ENCODE measurements at places on chromosomes 5 and 9.

DNA sequence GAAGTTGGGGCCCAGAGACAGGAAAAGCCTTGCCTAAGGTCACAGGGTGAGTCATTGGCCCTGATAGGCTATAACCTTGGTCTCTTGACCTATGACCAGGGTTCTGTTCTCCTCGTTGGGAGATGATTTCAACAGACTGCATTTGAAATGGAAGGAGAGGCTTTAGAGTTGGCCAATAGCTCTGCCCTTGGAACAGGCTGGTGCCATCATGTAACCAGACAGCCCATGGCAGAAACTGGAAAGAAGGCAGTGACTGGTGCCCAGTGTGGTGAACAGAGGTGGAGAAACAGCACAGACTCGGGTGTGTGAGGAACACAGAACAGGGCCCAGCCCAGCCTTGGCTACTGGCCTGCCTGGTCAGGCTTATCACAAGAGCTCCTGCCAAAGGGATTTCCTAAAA is 109.8 kb upstream of the SLC25A48 start:
- DNase-seq: no peak

- no peak for DNase-seq
Measured at GRCh38 chr9:136773386-136774044, 9.2 kb upstream of the LCN15 start.

DNA sequence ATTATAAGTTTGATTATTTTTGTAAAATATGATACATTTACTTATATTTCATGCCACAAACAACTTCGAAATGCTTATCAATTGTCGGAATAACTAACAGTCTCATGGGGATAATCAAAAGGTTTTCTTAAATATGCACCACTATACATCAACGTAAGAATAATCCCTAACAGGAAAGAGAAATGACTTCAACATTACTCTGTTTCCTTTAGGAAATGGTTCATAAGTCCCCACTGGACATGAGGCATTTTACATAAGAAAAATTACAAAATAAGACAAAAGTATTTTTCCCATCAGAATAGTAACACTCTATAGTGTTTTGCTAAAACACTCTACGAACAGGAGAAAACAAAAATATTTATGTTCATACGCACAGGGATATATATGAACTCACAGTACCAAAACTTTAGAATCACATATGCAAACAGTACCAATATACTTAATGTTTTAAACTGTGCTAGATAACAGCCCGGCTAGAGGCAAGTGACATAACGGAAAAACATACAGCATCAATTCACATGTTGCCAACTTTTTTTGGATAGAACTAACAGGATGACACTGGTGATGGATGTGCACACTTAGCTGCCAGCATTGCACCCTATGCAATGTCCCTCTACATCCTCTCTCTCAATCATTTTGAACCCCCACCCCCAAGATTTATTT is 120.5 kb downstream of the NFIB start:
- no peak for DNase-seq

GRCh38 chr5:16913187-16914107 is 22.6 kb downstream of the MYO10 start:
- DNase-seq: no peak

DNA sequence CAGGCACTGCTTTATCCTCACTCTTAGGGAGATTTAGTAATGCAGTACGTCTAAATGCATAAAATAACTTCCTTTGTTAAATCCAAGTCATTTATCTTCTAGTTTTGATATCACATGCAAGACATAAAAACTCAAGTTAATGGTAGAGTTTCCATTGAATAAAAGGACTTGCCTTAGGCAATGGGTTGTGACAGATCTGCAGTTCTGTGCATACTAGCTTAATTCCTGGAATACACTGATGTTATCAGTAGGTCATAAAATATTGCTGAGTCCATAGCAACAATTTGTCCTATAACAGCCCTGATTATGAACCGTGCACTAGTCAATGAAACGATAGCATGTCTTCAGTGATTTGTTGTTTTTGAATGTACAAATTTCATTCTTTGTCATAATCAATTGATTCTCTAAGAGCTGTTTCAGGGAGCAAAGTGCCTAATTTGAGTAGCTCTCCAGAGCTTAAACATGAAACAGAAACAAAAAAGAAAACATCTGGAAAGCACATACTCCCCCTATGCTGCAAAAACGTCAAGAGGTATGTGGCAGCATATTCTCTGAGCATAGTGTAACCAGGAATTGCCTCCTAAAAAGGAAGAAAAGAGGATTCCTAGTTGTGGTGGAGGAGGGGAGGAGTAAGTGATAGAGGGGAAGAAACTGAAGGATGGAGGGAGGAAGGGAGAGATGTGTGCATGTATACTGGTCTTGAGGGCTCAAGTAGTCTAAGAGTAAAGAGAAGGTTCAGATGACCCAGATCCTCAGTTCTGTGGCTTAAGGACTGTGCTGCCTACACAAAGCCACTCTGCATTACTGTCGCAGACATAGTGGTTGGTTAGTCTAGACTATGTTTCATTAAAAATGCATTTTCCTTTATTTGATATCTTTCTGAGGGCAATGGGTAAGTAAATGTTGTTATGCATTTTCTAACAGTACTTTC is 589.2 kb downstream of the PRR16 start:
- no peak for DNase-seq

- no peak for DNase-seq
Measured at GRCh38 chr5:139692679-139693308, 44.6 kb downstream of the CXXC5 start.

DNA sequence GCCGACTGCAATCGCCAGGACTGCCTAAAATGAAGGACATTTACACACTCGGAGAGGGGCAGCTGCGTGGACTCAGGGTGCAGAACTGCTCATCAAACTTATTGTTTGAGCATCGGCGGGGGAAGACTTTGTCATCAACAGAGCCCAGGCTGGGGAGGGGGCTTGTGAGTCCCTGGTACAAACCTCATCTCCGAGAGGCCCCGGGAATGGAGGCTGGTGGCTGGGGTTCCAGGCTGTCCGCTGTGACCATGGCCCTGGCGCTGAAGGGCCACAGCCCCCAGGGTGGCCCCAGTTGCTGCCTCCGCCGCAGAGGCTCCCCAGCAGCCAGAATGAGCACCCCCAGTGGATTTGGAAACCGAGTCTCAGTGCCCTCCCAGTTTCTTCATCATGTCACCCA is 46.1 kb upstream of the RNU6ATAC start:
- no peak for DNase-seq

GRCh38 chr5:8234179-8234770 is 365.3 kb downstream of the MTRR start:
- DNase-seq: no peak

- DNase-seq: no peak
Measured at GRCh38 chr9:126430124-126430523, 103.5 kb downstream of the MVB12B start.

DNA sequence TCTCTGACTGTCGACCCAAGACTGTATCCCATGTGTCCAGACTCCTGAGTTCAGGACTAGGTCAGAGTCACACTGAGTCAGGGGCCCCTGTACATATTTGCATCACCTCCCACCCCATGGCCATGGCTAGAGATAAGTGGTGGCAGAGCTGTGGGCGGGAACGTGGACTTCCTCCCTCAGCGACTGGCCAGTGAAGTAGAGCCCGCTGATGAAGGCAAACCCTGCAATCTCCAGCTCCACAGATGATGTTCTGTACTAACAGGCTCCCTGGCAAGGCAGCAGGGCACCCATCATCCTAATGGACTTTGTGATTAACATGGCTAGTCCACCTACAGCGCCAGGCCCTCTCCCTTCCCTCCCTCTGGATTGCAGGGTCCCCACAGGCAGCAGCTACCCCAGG is 110.5 kb upstream of the LRRTM2 start:
- DNase-seq: no peak

- no peak for DNase-seq
Measured at GRCh38 chr9:117992006-117992405, 287.8 kb downstream of the TLR4 start.

DNA sequence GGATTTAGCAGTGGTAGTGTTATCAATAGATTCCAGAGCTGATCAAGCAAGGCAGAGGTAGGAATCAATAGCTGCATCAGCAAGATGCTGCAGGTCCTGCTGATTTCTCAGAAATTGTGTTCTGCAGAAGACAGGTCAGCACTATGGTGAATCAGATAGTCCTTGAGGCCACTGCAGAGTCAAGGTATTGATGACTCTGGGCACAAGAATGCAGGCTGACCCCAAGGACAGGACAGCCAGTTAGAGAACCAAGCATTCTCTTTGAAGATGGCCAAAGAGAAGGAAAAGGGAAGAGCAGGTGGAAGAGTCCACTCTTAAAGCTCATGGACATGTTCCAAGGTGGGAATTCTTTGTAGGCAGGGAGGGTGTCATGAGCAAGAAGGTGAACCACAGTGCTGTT is 28.0 kb downstream of the PRUNE2 start:
- DNase-seq: no peak

DNA sequence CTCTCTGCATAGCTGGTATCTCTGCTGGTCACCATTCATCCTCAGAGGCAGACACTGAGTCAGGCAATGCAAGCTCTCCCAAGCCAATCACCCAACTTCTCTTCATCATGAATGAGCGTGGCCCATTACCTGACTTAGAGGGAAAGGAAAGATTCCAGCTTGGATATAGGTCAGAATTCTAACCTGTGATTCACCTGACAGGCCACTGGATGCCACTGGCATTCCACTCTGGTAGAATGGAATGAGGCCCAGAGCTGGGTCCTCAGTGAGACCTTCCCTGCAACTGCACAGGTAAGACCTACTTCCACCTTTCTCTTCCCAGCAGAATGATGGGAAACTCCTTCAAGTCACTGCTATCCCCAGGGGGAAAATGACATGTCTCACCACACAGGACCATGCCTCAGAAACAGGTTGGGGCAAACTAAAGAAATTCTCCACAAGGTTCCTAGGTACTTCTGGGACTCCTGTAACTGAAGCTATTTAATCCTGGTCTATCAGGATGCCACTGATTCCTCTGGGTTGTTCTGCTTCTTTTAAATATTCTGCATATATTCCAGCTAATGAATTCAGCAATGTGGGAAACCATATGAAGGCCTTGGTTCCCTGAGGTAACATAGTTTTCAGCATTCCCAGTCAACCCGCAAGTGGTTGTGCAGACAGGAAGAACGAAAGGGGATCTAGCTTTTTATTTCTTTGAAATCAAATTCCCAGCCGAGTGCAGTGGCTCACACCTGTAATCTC is 62.0 kb downstream of the SUSD1 start:
- DNase-seq: no peak

DNA sequence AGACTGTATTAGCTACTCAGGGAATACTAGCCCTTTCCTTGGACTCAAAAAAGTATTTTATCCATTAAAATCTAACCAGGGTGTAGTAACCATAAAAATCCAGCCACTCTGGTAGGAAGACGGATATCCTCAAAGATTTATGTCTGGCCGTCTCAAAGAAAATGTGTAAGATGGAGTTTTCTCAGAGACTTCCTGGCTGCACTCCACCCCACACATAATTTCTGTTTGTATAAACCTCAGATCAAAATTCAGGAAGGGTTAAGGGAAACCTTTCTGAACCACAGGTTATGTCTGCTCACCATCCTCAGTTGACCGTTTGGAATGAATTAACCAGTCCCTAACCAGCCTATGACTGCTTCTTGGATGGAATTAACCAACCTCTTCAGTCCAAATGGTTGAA is 13.8 kb upstream of the SMIM23 start:
- DNase-seq: no peak

DNA sequence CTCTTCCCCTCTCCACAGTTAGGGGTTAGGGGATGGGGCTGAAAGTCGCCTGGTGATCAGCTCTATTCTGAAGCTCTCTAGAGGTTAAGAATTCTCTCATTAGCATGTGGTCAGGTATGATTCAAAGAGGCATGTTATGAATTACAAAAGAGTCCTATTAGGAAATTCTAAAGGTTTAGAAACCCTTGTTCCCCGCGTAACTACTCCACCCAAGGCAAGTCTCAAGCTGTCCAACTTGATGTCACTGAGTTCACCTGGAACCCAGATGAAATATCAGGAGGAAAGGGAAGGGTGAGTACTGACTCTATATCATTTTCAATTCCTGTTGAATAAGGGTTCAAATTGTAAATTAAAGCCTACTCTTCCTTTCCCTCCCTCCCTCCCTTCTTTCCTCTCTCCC is 18.1 kb upstream of the RNF145 start:
- DNase-seq: no peak

- no peak for DNase-seq
Measured at GRCh38 chr5:122421374-122422079, 109.5 kb downstream of the SNCAIP start.

- no peak for DNase-seq
Measured at GRCh38 chr5:80761966-80762365, 107.2 kb upstream of the DHFR start.

DNA sequence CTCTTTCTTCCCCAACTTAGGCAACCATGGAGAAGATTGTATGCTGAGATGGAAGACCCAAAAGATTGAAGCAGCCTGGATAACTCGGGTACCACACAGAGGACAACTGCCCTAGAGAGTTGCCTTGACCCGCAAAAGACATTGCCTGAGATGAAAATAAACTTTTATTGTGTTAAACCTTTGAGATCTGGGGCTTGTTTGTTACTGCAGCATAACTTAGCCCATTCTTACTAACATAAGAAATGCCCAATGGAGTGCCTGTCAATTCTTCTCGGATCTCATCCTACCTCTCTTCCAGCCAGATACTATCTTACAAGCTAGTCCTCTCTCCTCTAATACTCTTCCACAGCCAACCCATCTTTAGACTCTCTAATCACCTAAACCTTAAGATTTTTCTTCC is 76.8 kb downstream of the GCNT4 start:
- no peak for DNase-seq

DNA sequence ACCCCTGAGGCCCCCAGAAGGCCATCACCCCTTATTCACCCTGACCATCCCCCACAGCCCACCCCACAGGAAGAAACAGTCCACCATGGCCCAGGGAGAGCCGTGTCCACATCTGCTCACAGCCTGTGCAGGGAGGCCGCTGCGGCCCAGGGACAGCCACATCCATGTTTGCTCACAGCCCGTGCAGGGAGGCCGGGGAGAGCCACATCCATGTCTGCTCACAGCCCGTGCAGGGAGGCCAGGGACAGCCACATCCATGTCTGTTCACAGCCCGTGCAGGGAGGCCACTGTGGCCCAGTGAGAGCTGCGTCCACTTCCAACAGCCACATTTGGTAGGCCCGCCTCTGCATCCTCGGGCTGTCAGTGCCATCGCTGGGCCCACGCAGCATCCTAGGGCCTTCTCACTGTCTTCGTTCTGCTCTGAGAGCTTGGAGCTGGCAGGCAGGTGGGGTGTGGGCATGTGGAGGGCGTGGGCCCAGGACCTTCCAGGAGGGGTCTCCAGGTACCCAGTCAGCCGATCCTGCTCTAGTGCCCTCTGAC is 38.1 kb downstream of the LPCAT1 start:
- no peak for DNase-seq

DNA sequence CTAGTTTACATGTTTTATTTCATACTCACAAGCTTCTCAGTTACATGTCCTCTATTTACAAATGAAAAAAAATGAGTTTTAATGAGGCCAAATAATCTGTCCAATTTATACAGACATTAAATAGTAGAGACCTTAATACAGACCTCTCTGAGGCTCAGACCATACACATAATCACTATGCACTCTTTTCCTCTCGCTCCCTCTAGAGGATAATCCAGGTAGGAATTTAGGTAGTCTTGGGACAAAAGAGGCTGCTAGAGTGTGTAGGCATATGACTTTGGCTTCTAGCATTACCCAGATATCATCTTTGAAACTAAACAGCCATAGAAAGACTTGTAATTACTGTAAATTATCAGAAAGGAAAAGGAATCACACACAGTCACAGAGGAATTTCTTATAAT is 444.7 kb downstream of the HINT1 start:
- no peak for DNase-seq

All from stimulated activated CD8-positive, alpha-beta memory T cell treated with anti-CD3 and anti-CD28 coated beads, Interleukin-4, amount 100 ng/mL, for 1 hour (primary cell).